ENCODE measurements at places on chromosomes 12 and 14.

GRCh38 chr14:55129086-55129427 lies at the start of gene LGALS3:
Gene LGALS3, plus strand, starts transcription at chr14:55129252. Its CDS starts 8,122 bp downstream, at chr14:55137374.
- DNase-seq: peak; percentile 13

DNA sequence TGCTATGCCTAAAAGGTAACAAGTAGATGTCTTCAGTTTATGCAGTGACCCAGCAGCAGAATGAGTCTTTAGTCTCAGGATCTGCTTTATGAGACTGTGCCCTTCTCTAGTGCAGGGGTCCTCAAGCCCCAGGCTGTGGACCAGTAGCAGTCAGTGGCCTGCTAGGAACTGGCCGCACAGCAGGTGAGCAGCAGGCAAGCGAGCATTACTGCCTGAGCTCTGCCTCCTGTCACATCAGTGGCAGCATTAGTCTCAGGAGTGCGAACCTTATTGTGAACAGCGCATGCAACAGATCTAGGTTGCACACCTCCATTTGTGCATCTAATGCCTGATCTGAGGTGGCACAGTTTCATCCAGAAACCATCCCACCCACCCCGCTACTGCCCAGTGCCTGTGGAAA lies 38.4 kb downstream of the LRP6 start:
- no peak for DNase-seq

GRCh38 chr14:95408731-95409476 lies 89.2 kb upstream of the CLMN start:
- DNase-seq: no peak

- no peak for DNase-seq
These were observed 48.6 kb downstream of the IRAK3 start for GRCh38 chr12:66237505-66238175.

DNA sequence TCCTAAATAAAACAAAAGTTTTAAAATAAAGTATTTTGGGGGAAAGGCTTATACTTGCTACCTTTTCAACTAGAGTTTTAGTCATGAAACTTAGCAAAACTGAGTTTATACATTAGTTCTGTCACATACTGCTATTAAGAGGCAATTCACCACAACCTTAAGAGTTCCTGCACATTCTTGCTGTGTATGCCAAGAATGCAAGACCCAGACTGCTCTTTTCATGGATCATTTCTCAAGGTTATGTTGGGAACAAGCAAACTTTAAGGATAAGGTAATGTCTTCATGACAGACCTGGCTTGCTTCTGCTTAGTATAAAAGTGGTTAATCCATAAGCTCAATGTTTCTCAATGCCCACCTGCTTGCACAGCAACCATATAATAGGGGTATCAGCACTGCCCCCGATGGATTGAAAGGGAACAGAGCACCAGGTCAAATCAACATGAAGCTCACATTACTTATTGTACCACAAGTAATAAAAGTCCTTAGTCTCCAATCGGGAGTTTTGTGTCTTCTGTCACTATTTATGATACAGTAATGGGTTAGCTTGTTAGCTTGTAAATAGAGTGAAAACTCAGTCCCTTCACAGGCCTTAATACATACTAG lies 67.6 kb downstream of the KIF21A start:
- DNase-seq: no peak

DNA sequence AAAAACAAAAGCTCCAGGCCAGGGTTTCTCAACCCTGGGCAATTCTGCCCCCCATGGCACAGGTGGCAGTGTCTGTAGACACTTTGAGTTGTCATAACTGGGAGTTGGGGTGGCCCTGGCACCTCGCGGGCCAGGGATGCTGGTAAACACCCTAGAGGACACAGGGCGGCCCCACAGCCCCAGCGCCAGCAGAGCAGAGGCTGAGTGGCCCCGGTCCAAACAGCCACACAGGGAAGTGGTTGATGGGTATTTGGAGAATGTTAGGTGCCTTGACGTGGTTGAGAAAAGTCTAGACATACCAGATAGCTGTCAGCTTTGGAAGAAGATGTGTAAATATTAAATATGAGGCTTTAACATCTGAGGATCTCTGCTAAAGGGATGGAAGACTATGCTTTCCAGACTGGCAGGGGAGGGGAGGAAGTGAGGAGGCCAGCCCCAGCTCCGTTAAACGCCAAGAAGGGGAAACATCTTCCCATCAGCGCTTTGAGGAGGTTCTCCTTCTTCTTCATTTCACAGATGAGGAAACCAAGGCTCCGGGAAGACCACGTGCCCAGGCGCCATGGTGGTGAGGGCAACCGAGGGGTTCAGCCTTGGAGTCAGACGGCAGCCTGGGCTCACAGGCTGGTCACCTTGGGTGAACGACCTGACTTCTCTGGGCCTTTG lies 103.7 kb downstream of the SCARB1 start:
- no peak for DNase-seq

GRCh38 chr12:81340910-81341309 lies 263.0 kb downstream of the ACSS3 start:
- DNase-seq: no peak

DNA sequence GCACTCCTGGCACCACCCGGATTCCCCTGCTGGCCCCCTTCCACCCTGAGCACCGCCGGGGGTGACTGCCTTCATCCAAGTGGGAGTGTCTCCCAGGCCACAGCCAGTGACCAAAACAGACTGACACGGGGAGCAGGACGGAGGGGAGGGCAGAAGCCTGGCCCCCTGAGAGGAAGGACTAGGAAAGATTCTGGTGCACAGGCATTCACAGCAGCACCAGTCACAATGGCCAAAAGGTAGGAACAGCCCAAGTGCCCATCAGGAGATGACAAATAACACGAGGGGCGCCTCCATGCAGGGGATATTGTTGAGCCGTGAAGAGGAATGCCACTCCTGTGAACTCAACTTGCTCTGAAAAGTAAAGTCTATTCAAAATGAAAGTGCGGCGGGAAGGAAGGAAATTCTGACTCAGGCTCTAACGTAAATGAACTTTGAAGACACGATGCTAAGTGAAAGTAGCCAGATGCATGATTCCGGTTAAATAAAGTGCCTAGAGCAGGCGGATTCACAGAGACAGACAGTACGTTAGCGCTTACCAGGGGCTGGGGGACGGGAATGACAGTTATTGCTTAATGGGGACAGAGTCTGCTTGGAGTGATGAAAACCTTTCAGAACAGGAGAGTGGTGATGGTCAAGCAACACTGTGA lies 146.1 kb upstream of the NCOR2 start:
- peak; percentile 23 for DNase-seq

DNA sequence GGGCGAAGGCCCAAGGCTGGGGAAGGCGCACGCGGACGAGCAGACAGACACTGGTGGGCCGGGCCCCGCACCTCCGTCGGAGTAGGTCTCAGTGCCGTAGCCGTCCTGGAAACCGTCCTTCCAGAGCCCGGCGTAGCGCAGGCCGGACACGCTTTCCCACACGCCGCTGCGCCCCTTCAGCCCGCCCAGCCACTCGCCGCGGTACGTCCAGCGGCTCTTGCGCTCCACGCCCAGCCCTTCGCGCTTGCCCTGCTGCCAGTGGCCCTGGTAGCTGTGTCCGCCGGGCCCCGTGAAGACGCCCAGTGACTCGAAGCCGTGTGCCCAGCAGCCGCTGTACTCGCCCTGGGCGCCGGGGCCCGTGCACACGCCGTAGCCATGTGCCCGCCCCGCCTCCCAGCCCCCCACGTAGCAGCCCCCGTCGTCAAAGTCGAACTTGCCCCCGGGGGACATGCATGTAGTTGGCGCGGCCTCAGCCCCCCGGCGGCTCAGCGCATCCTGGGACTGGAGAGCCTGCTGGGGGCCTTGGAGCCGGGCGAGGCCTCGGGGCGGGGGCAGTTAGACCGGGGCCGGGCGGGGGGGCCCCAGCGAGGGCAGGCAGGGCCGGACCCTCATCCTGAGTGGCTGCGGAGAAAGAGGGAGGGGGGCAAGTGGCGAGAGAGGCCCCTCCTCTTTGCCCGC lies 1.4 kb downstream of the JPH4 start:
- no peak for DNase-seq

DNA sequence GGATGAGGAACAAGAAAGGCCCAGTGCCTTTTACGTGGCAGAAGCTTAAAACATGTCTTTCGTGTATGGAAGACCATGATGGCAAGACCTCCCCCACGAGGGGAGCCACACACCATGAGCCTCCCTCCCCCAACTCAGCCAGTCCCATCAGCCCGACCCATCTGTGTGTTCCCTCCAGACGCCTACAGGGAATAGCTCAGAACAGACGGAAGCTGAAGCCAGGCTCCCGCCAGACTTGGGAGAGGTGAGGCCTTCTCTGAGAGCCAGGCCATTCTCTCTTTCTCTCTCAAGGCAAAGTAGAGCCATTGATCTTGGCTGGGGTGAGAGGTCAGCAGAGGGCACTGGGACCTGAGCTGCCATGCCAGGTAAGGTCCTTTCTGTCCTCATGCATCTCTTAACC lies 9.5 kb downstream of the REM2 start:
- DNase-seq: no peak

DNA sequence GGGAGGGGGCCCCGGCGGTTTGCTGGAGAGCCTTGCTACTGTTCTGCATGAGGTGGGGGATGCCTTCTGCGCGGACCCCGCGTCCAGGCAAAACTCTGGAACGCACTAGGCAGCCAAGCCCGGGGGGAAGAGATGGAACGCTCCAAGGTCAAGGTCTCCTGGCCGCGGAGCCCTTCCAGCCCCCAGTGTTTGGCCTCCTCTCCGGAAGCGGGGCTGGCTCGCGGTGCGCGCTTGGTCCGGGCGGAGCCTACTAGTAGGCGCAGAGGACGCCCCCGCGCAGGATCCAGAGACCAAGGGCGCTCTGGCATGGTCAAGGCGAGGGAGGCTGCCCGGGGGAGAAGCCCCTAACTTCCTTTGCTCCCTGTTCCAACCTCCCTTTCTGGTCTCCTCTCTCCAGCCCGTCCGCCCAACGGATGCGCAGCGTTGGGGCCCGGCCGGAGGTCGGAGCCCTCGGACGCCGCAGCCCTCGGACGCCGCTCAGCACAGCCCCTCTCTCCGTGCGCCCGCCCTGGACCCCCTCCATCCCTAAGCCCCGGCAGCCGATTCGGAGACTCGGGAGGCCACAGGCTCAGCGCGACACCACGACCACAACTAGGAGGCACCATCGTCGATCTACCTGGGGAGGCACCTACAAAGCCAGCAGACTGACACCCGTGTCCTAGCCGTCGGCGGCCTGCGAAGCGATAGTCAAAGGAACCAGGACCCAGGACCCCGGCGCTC lies 669 bp upstream of the KCNK13 start:
- no peak for DNase-seq

- DNase-seq: no peak
These were observed 279.7 kb upstream of the SOX5 start for GRCh38 chr12:24229031-24229700.
